MCF 10A (cell line): ENCODE measurements at places on chromosomes 2 and 18.

DNA sequence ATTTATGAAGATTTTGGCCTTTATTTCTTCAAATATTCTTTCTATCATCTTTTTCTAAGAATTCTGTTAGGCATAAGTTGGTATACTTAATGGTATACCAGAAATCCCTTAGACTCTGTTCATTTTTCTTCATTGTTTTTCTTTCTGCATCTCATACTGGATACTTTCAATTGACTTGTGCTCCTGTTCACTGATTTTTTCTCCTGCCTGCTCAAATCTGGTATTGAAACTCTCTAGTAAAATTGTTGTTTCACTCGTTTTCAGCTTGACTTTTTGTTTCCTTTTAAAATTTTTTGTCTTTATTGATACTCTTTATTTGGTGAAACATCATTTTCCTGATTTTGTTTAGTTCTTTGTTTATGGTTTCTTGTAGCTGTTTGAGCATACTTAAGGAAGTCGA, 243.2 kb downstream of the TRIB2 start:
- no peak for DNase-seq

GRCh38 chr2:108542071-108542470, 7.8 kb downstream of the LIMS1 start:
- DNase-seq: no peak

DNA sequence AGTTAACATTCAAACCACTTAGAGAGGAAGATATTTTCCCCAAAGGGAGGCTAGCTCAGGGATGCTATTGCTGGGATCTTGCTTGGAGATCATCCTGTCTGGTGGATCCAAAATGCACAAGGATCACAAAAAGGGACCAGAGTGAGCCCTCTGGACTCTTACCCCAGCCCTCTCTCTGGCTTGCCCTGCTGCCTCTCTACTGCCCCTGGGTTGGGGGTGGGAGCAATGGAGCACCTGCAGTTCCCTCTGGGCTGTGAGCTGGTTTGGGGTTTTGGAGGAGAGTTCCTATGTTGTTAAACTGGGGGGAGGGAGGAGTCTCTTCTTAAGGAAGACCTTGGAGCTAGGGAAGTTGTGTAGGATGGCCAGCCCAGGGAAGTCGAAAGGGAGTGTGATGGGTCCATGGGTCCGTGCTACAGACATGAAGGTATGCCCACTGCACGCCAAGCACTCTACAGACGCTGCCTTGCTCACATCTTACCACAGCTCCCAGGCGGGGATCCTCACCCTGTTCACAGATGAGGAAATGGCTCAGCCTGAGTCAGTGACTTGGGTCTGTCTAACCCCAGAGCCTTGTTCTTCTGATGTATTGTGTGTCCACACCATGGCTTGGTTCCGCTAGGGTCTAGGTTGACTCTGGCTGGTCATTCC, 3.8 kb downstream of the LBH start:
- no peak for DNase-seq

DNA sequence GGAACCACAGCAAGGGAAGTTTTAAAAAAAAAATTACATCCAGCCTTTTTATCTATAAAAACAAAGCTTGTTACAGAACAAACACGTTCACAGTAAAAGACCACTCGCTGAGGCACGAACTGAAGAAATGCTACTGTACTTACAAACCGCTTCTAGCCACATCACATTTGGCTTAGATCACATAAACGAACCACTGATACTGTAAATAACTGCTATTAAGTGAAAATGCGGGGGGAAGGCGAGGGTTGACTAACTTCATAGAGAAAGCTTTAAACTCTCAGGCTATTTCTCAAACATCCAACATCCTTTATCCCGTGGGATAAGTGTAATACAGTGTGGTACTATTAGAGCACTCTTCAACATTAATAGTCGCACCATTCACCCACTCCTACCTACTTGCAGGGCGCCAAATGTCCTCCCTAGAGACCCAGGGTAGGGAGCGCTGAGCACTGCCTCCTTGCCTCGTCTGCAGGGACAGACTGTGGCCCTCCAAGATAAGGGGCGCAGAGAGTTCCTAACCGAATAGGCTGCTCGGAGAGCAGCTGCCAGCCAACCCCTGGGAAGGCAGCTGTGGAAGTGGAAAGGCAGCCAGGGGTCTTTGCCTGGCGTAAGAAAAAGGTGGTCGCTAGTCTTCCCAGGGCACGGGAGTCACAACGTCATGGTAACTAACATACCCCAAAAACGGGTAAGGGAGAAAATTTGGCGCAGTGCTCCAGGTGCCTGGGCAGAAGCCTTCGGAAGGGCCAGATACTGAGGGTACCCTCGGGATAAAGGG, 854 bp downstream of the GPR155 start:
- DNase-seq: no peak

DNA sequence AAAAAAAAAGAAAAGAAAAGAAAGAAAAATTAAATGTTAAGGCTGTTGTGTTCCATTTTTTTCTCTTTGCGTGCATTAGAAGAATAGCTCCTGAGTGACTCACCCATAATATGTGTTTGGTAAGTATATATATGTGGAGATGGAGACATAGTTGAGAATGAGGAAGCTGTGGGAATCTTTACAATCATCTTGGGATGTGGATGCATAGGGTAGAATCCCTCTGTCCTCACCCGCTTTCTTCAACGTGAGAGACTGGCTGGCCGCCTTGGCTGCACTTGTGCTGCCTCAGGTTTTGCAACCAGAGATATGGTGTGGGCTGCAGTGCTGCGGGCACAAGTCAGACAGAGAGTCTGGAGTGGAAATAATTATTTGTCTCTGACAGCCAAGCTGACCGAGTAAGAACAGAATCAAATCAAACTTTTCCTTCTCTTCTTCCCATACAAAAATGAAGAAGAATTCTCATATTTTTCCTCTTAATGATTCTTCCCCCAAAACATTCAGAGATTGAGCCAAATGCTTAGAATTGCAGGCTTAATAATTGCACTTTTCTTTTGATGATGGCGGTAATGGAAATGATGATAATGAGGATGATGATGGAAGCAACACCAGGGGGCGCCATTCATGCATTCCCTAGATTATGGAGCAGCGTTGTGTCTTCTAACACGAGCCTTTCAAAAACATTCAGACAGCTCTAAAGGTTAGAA, 48.5 kb downstream of the SERPINB7 start:
- peak; percentile 36 for DNase-seq

GRCh38 chr2:128259585-128259984, 59.1 kb downstream of the HS6ST1 start:
- no peak for DNase-seq

- no peak for DNase-seq
Observed at GRCh38 chr2:203579730-203580129, 44.6 kb upstream of the RAPH1 start.

DNA sequence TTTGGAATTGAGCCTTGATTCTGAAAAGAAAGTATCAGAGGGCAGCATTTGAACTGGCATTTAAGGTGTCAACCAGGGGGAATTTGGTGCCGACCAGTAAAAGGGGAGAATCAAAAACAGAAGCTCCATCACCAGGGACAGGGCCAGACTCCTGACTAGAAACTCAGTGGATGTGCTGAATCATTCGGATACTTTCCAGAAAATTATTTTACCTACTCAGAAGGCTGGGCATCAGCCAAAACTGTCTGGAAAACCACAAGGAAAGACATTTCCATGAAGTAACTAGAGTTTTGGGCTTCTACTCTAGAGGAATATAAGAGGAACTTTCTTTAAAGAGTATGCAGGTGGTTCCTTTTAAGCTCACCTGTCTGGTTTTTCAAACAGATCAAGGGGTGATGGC, 756.6 kb downstream of the RNF144A start:
- peak; percentile 24 for DNase-seq

DNA sequence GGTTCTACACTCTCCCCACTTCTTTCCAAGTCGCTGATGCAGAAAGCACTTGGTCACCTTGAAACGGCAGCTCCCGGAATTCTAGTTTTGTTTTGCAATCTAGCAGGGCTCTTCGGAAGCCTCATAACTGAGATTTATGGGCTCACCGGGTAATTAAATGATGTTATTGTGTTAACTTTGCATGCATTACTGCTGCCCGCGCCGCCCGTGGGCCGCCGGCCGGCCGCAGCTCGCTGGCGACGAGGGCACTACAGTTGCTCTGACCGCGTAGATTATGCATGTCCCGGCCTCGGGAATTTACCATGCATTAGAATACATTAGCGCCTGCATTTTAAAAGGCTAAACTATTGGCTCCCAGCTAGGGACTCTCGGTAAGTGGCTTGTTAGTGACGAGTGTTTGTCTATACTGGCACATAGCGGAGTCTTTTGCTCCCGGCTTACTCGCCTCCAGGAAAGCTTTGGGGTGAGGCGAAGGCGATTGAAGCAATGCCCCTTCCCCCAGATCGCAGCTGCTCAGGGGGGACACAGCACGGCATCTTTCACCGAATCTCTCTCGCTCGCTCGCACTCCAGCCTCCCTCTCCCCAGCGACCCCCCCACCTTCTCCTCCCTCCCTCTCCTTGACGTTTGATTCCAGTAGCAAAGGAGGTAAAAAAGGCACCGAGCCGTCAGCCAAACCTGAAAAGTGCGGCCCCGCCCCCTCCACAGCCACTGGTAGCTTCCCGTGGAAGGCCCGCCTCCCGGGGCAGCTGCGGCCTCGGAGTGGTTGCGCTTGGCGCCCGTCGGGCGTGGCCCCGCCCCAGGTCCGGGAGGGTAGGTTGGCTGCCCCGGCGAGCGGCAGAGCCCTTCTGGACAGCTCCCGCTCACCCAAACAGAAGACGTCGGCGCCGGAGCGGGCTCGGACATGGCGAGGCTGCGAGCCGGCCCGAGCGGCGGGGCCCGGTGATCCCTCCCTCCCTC, at the start of gene ONECUT2:
ONECUT2 (plus strand) TSS at position 839 of the 959 bp plus-strand sequence. CDS start 343 bp downstream, outside the sequence.
- DNase-seq: peak; percentile 84
